ENCODE measurements at places on chromosomes 7 and 10.

DNA sequence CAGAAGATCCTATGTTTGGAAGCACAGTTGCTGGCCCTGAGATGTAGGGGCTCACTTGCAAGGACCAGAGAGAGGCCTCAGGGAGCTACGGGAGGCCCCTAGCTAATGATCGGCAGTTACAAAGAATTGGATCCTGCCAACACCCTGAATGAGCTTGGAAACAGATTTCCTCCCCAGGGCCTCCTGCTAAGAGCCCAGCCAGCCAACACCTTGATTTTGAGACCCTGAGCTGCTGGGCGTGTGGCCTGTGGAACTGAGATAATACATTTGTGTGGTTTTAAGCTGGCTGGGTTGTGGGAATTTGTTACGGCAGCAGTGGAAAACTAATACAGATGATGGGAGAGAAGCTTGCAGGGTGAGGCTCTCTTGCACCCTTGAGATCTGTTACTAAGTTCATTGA, 3.9 kb downstream of the DOCK1 start:
- no peak for DNase-seq

DNA sequence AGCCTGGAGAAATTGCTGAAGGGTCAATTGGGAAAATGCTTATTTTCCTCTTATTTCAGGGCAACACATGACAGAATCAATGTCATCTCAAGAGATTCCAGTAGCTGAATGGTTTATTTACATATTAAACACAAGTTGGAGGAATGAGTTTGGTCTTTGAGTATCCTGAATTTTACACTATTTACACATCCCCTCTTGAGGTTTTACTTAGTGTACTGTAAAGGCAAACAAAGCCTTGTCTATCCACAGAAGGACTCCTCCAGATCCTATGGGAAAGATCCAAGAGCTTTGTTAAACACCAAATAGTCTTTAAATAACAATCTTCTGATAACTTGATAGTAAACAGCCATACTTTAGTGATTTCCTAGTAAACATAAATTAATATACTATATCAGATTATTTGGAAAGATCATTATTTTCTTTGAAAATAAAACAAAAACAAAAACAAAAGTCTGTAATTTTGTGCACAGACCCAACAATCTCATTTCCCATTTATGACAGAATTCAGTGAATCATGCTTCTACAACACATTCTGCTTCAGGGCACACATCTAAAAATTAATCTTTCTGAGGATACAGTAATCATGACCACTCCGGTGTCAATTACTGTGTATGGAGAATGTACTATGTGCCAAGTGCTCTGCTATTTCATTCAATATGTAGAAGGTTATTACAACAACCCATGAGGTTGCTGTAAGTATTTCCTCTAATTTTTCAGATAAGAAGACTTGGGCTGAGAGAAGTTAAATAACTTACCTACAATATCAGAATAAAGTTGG, 575.0 kb upstream of the LRRTM3 start:
- no peak for DNase-seq

DNA sequence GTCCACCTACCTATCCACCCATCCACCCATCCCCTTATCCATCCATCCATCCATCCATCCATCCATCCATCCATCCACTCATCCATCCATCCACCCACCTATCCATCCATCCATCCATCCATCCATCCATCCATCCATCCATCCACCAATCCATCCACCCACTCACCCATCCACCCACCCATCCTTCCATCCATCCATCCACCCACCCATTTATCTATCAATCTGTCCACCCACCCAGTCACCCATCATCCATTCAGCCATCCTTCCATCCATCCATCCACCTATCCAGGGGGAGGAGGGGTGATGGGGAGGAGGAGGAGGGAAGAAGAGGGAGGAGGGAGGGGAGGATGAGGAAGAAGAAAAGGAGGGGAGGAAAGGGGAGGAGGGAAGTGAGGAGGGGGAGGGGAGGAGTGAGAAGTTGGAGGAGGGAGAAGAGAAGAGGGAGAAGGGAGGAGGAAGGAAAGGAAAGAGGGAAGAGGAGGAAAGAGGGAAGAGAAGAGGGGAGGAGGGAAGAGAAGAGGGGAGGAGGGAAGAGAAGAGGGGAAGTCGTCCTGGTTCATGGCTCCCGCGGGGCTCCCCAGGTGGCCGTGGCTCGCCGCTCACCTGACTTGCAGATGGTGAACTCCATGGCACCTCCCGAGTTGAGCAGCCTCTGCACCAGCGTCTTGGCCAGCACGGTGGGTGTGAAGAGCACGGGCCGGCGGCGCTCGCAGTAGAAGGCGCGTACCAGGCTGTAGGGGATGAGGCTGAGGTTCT, 68.8 kb upstream of the GNA12 start:
- DNase-seq = no peak

- DNase-seq = no peak
These were observed 182.0 kb downstream of the KCNMA1 start for GRCh38 chr10:77455561-77455960.

- no peak for DNase-seq
These were observed 272.7 kb downstream of the RPS24 start for GRCh38 chr10:78306358-78306757.

GRCh38 chr7:80230327-80230726, 95.7 kb downstream of the GNAI1 start:
- DNase-seq = no peak

GRCh38 chr7:116542618-116543017, 17.8 kb downstream of the CAV1 start:
- no peak for DNase-seq

GRCh38 chr10:97889461-97890265, 40.0 kb downstream of the GOLGA7B start:
- no peak for DNase-seq

- no peak for DNase-seq
These were observed 23.7 kb downstream of the FIGNL1 start for GRCh38 chr7:50426280-50427045.

- no peak for DNase-seq
These were observed 10.8 kb upstream of the HOXA2 start for GRCh38 chr7:27112955-27113949.

DNA sequence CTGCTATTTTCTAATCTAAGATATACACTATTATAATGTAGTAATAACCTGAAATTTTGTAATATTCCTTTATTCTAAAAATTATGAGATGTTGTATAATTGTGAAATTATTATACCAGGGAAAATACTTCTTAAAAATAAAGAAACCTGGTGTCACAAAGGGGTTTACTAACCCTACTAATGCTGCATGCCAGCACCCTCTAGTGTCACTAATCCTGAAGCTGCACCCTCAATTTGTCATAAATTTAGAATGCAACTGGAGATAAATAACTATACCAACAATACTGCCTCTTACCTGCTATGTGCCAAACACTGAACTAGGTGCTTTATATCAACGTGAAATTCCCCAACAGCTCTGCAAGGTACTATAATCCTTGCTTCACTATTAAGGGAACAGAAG, 30.8 kb downstream of the TM9SF3 start:
- DNase-seq = no peak

DNA sequence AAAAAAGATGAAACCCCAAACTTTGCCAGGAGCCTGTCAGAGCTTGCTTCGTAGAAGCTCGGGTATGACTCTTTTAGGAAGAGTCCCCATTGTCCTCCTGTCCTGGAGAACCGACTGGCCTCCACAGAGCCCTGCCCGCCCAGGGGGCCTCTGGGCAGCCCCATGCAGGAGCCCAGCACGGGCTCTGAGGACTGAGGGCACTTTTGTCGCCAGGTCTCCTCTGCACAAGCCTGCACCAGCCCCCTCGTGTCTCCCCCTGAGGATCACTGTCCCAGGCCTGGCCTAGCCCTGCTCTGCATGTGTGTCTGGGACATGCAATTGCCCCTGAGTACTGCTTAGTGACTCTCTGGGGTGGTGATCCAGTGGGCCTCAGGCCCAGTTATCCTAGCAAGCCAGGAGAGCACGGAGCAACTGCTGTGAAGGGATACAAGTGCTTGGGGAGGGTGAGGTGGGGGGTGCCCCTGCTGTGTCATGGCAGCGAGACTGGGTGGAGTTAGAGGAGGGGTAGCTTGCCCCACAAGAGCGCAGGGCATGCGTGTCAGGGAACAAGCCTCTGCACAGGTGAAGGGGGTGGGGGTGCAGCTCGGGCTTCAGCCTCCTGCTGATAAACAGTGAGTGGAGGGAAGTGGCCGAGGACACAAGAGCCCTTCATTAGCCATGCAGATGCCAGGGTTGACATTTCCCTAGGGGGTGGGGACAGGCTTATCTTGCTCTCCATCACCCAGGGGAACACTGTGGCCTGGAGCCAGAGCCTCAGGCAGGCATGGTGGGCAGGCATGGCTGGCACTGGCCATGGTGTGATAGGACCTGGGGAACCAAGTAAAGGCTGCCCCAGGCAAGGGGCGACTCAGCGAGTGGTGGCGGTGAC, 143.4 kb downstream of the C10orf105 start:
- no peak for DNase-seq

GRCh38 chr7:132225216-132226030, 350.8 kb downstream of the PLXNA4 start:
- no peak for DNase-seq

DNA sequence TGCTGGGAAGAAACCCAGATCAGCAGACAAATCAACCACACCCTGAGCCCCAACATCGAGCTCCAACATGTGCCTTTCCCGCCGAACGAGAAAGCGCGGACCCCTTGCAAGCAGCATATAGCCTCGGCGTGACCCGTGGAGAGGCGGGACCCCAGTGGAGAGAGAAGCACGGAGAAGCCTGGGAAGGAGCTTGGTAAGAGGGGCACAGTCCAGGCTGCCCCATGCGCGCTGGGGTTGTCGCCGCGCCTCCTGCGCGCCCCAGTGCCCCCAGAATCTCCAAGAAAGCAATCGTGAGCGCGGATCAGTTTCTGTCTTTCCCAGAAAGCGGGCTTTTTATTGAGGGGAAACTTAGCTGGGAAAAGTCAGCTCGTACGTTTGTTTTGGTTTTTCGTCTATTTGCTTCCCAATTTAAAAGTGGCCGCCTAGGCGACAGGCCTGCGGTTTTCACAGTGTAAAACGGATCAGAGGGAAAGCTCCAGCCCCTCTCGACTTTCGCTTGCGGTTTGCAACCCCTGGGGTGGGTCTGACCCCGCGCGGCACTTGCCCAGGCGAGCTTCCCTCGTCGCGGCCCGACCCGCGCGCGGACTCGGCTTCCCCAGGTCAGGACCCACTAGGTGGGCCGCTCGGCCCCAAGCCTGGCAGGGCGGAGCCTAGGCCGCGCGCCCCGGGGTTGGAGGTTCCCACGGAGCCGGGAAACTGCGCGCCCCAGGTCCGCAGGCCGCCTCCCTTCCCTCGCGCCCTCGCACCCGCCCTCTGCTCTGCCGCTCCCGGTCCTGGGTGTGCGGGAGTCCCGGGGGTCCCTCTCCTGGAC, 31.1 kb downstream of the SKIDA1 start:
- no peak for DNase-seq

- DNase-seq = no peak
These were observed 412.1 kb upstream of the CELF2 start for GRCh38 chr10:10605551-10606081.

DNA sequence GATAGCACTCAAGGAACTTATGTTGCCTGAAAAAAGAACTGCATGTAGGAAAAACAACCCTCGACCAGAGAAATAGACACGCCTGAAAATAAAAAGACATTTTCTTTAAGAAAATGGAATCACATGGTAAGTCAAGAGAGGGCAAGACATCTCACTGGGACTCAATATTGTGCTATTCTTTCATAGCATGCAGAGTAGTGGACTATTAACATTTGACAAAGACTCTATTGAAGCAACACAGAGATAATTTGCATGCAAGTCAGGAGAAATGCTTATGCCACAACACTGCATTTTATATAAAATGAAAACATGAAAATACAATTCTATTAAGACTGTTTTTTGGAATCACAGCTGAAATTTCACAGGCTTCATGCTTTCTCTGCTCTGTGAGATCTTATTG, 77.9 kb upstream of the RHOBTB1 start:
- no peak for DNase-seq

All from GM12878 (cell line).